ENCODE measurements at places on chromosomes 7 and 10.
A peak's percentile ranks its signal among the peaks of the same experiment; 100 is the strongest.

GRCh38 chr10:112774798-112775197 is 175.2 kb upstream of the TCF7L2 start:
- DNase-seq = peak; percentile 58

DNA sequence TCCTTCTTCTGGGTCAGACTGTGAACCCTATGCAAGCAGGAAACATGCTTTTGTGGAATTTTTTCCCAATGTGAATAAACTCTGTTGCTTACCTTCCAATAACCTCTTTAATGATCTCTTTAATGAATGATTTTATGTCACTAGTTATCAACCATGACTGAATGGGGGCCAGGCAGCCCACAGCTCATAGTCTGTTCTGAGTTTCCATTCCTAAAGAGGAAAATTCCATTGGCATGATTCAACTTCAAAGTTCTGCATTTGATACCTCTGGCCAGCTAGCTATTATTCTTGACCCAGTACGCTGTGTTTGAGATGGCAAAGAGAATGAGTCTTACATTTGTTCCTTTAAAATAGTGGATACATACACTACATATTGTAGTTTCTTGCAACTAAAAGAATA is 867.8 kb upstream of the CELF2 start:
- DNase-seq = no peak

DNA sequence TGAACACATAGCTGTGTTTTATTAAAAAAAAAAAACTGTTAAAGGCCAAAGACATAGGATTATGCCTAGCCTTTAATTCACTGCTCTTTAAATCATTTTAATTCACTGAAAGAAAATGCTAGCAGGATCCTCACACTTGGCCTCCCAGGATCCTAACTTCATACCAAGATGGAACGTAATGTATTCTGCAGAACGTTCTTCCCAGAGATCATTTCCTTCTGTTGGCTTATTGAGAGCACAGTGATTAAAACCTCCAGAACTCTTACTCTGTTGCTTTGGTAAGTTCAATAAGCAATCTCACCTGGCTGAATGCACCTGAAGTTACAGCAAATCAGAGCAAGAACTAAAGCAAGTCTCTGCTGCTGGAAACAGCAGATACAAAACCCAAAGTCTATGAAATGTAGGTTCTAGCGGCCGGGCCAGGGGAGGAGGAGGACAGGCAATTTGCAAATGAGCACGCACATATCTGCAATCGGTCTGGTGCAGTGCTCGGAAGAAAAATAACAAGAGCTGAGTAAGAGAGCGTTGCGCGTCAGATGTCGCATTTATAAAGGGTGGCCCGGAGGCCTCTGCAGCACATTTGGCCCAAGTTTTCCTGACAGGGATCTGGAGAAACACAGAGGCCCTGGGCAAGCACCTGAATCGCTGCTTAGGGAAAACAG is 193.9 kb downstream of the FAM107B start:
- DNase-seq = no peak

GRCh38 chr7:118580743-118581382 is 356.4 kb downstream of the ANKRD7 start:
- no peak for DNase-seq

DNA sequence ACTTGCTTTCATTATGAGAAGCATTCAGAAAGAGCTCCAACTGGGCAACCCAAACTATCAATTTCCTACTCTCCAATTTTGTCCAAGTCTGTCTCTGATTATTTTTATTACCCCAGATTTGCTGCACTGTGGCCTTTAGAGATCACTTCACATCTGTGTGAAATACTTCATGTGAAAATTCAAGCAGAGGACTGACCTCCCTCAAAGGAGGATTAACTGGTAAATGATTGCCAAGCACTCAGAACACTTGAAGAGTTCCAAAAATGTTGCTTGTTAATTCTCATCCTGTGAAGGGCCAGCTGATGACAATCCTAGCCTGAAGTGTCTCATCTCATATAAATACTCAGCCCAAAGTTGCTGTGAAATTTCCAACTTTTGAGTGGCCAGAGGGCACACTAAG is 182.8 kb upstream of the DGKB start:
- DNase-seq = no peak

DNA sequence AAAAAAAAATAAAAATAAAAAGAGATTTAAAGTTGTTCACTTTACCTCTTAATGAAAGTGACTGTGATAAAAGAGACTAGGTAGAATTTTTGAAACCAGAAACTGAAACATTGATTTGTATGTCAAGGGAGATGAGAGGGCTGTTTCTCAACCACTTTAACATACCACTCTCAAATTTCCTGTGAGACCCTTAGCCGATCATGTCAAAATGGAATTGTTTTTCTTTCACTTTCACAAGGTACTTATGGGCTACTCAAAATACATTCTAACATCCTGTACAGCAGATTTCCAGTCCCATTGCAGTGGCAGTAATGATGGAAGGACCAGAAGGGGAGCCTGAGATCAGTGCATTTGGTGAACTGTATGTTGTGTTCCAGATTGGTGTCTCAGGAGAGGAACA is 261.2 kb downstream of the PPP1R3A start:
- DNase-seq = no peak

- DNase-seq = no peak
Observed at GRCh38 chr7:116534790-116535189, 10.0 kb downstream of the CAV1 start.

DNA sequence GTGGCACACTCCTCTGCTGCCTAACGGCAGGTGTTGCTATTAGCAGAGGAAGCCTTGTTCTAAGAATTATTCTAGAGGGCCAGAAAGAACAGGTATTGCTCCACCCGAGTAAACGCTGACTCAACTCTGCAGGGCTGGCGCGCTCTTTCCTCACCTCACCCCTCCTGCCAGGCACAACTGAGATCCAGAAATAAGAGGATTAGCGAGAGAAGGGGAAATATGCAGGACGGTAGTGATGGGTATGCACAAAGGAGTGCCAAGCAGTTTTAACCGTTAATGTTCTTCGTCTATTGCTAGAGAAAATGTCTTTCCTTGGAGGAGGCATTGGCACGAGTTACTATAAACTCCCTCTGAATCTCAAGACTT is 369 bp upstream of the SCIN start:
- no peak for DNase-seq

DNA sequence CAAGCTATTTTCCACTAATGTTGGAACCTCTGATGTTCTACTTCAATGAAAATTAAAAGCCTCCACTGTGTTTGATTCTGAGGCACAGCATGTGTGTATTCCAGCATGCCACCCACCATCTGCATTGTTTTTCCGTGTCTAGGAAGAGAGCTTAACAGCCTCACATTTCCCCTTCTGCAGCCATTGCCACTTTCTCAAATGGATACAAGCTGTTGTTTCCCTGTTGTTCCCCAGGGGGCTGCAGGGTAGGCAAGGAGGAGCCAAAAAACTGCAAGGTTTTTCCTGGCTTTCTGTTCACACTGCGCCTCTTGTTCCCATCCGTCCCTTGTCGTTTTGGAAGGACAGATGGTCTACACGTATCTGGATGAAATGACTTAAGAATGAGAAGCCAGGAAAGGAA is 72.3 kb upstream of the DNAJB12 start:
- DNase-seq = peak; percentile 32

DNA sequence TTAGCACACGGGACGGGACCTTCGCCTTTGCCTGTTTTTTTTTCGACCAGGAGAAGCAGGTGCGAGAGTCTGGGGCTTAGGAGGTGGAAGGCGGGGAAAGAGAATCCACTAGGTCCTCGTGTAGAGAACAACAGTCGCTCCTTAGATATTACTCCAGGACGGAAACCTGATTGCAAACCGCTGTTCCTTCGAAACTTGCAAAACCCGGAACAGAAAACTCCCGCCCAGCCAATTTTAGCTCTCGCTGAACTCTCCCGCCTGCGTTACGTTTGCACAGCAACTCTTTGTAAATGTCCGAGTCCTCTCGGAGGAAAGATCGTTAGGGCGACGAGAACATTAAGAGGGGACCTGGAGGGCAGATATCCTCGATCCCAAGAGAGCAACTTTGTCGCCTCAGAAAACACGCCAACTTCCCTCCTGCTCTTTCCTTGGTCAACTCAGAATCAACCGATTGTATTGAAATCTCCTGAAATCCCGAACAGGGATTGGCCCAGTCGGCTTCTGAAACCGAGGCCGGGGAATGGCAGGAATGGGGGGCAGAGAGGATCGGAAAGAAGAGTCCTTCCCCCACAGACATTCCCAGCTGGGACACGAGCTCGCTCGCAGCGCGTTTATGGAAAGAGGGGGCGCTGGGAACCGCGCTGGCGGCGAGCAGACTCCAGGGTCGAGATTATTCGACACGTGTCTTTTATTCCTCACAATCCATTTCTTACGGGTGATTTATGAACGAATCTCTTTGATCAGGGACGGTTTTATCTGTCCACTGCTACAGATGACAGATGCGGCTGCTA is 9.9 kb downstream of the TWIST1 start:
- DNase-seq = no peak

GRCh38 chr10:78130966-78131710 is 97.5 kb downstream of the RPS24 start:
- DNase-seq = no peak

DNA sequence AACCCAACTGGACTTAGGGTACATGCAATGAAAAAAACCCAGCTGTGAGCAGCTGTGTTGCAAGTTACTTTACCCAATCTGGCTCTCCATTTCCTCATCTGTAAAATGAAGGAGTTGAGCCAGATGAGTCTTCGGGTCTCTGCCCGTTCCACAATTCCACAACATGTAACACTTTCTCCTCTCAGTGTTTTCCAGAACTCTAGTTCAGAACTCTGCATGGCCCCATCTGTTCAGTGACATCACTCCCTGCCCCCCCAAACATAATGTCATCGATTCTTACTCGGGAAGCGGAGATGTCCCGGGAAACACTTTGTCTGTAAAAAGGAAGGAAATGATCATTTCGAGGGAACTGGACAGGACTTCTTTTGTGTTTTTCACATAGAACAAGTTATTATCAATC is 2.5 kb downstream of the SH3PXD2A start:
- DNase-seq = no peak

DNA sequence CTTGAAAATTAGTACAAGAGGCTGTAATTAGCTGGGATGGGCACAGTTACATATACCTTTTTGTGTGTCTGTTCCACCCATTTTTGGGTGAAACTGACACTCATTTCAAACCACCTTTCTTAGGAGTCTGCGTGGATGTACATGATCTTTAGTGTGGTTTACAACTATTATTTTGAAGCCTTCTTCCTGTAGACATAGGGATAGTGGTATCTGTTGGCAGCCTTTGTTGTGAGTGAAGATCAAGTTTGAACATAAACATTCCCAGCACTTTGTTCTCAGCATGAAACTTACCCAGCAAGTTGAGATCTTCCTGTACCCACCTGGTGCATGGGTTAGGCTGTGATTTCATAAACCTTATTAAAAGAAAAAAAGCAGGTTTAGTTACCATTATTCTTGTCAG is 2.0 kb downstream of the BAG3 start:
- no peak for DNase-seq

DNA sequence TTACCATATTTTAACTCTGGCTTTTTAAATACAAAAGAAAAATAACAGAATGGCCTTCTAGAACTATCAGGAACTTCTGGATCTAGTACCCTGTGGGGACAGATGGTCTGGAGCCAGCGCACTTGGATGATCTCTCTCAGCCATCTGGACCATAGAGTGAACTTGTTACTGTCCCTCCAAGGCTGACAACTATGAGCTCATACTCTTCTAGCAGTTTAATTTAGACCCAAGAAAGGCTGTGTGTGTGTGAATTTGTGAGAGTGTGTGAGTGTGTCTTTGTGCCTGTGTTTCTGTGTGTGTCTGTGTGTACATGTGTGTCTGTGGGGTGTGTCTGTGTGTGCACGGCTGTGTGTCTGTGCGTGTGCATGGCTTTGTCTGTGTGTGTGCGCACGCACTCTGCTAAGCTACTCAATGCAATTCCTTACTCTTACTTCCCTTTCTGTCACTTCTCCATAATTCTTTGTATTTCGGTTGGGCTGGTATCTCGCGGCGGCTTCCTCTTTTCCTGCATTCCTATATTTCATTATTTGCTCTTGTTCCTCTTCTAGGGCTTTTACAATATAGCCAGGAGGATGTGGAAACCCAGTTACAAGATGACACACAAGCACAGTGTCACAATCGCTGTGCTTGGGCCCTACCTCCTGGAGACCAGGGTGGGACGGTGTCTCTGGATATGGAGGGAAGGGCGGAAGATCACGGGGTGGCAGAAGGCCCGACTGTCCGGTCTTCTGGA is 51.9 kb downstream of the IKZF1 start:
- no peak for DNase-seq

DNA sequence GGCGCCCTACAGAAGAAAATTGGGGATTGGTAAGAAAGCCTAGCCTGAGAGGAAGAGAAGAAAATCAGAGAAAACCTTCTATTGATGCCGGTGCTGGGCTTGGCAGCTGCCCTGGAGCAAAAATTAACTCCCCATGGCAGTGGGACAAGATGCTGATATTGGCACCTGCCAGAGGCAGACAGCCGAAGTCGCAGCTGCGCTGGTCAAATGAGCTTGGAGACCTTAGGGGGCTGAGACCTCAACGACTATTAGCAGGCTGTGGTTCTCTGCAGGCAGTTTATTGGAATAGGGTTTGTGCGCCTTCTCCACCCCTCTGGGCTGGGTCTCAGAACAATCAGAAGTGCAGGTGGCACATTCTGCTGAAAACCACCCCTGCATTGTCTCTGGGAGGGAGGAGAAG is 213.7 kb downstream of the GFRA1 start:
- no peak for DNase-seq

GRCh38 chr10:34907743-34908430 is 92.8 kb upstream of the PARD3 start:
- peak; percentile 87 for DNase-seq

Data from SK-MEL-5 (cell line).